Effector memory CD4-positive, alpha-beta T cell (primary cell): ENCODE measurements at places on chromosomes 2 and 18.

DNA sequence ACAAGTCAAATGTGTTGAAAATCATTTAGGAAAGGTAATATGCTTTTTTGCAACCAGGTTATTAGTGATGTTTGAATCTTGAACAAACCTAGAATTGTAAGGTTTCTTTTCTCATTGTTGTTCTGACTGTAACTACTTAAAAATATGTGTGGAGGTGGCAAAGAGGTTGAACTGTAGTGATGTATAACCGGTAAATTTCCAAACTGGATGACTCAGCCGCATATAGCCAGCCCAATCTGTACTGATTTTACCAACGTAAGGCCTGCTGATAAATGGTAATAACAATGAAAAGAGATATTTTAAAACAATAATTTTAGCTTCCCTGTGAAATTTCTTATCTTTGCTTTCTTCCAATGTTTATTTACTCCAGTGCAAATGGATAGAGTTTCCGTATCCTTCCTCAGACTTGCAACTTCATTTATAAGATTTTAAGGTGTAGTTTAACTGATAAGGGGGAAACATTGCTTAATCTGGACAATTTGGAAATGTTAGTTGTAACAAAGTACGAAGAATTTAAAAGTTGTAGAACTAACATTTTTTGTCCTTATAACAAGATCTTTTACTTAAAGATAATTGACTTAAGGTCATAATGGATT is 1170.4 kb upstream of the ZEB2 start:
- no peak overlapping the region for H3K27ac ChIP-seq
- no peaks in the 10 kb centered on the region for H3K4me1 ChIP-seq
- H3K27me3 ChIP-seq = no peaks in the 10 kb centered on the region
- no peak overlapping the region for H3K4me3 ChIP-seq

DNA sequence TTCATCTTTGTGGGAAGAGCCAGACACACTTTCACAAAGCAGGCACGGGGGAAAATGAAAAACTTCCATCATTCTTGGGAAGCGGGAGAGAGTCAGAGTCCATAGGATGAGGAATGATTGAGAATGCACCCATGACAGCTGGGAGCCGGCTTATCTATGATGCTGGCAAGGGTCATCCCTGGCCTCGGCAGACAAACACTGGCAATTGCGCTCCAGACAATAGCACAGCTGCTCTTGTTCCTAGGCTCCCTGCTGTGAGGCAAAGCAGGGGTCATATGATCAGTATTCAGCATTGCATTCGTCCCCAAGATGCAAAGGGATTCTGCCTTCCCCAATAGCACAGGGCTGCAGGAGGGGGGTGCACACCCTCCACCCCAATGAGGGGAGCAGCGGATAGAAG is 33.0 kb downstream of the CYRIA start:
- H3K27me3 ChIP-seq = no peaks in the 10 kb centered on the region
- no peak for DNase-seq
- H3K27ac ChIP-seq = no peak overlapping the region

DNA sequence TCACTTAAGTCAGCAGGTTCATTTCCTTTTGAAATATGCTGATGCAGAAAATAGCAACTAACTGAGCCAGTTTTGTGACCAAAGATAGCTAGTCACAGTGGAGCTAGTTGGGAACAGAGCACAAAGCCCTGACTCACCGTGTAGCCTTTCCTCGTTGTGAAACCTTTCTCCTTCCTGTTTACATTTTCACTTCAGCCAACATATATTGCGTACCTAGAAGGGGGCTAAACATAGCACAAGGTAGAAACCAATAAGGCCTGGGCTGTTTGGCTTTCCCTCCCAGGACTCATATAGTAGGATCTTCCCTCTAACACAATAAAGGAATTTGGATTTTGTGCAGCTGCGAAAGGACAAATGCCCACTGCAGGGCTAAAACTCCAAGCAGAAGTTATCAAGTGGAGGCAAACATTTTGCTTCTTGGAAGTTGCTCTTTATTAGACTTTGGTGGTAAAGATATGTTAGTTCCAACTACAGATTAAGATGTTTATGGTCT is 24.5 kb upstream of the LPIN2 start:
- no peak overlapping the region for H3K27ac ChIP-seq
- H3K27me3 ChIP-seq = no peaks in the 10 kb centered on the region
- no peaks in the 10 kb centered on the region for H3K36me3 ChIP-seq
- H3K4me1 ChIP-seq = no peaks in the 10 kb centered on the region
- DNase-seq = no peak

DNA sequence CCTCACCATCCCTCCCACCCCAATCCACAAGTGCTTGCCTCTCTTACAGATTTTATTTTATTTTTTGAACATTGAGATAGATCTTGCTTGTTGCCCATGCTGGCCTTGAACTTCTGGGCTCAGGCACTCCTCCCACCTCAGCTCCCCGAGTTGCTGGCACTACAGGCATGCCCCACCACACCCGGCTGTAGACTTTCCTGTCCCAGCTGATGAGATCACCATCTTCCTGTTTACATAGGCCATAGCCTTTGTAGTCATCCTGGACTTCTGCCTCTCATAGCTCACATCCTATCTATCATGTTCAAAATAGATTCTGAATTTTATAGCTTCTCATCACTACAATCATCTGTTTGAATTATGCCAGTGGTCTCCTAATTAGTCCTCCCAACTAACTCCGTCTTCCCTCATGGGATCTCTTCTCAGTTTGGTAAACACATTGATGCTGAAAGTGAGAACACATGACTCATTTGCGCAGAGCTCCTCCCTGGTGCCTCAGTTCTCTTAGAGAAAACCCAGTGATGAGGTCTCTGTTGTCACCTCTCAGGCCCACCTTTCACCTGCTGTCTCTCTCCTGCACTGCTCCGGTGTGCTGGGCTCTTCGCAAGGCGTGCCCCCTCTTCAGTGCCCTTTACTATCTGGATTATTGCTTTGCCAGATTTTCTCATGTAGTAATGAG is 243.0 kb downstream of the ZNF407 start:
- H3K4me3 ChIP-seq = no peak overlapping the region
- no peaks in the 10 kb centered on the region for H3K36me3 ChIP-seq
- no peaks in the 10 kb centered on the region for H3K27me3 ChIP-seq
- DNase-seq = no peak

GRCh38 chr2:174667250-174667860 is 69.8 kb upstream of the WIPF1 start:
- no peak for DNase-seq
- H3K36me3 ChIP-seq = no peaks in the 10 kb centered on the region
- no peak overlapping the region for H3K27ac ChIP-seq
- no peaks in the 10 kb centered on the region for H3K27me3 ChIP-seq
- no peaks in the 10 kb centered on the region for H3K4me1 ChIP-seq

- DNase-seq = no peak
- H3K36me3 ChIP-seq = no peaks in the 10 kb centered on the region
- H3K4me1 ChIP-seq = no peaks in the 10 kb centered on the region
Measured at GRCh38 chr18:52499644-52500043, 159.6 kb downstream of the DCC start.

DNA sequence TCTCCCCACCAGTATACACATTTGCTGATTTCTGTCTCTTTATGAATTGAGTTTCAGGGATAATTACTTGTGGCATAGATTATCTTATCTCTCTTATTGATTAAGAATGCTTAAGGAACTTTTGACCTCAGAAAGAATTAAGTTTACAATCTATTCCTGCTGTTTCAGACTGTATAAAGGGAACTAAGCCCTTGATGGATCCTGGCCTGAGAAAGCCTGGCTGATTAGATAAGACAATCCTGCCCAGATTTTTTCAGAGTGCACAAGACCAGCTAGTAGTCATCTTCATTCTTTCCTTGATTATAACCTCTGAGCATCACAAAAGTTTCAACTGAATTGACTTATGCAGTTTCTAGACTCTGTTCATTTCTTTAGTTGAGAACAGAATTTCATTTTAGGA is 22.7 kb upstream of the TFPI start:
- no peaks in the 10 kb centered on the region for H3K36me3 ChIP-seq
- no peaks in the 10 kb centered on the region for H3K27me3 ChIP-seq
- H3K4me1 ChIP-seq = no peaks in the 10 kb centered on the region
- no peak for DNase-seq
- H3K27ac ChIP-seq = no peak overlapping the region
- no peak overlapping the region for H3K4me3 ChIP-seq

DNA sequence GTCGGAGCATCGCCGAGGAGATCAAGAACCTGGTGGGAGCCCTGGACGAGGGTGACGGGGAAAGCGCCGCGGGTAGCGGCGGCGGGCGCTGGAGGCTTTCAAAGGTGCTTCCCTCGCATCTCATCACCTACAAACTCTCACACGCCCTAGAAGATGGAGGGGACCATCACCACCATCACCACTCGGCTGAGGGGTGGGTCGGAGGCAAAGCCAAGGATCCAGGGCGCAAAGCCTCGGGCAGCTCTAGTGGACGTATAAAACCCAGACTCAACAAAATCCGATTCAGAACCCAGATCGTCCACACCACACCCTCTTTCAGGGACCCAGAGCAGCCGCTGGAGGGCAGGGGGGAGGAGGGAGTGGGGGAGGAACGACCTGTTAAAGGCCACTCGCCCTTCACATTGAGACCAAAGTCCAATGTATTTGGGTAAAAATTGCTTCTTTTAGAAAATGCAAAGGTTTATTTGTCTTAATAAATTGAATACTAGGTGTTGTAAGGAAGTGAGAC is 1.5 kb downstream of the SOWAHC start:
- DNase-seq = no peak
- H3K36me3 ChIP-seq = no peaks in the 10 kb centered on the region
- no peak overlapping the region for H3K27ac ChIP-seq
- H3K4me1 ChIP-seq = peaks cover 15% of the 10 kb centered on the region

DNA sequence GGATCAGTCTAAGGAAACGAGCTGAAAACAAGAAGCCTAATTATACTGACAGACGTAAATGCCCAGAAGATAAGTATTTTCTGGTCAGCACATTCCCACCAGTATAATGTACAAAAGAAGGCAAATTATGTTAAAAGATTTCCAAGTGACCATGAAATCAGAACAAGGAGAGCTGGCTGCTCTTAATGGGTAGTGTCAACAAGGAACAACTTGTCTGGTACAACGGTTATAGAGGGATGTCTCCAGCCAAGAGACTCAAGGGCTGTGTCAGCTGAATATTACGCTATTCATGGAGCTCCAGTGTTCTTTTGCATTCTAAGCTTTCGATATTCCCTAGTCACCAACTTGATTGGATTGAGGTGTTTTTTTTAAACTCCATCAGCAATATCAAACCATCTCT is 8.6 kb upstream of the L3MBTL4 start:
- no peak for DNase-seq
- H3K27ac ChIP-seq = no peak overlapping the region
- H3K27me3 ChIP-seq = no peaks in the 10 kb centered on the region
- H3K4me3 ChIP-seq = no peak overlapping the region

DNA sequence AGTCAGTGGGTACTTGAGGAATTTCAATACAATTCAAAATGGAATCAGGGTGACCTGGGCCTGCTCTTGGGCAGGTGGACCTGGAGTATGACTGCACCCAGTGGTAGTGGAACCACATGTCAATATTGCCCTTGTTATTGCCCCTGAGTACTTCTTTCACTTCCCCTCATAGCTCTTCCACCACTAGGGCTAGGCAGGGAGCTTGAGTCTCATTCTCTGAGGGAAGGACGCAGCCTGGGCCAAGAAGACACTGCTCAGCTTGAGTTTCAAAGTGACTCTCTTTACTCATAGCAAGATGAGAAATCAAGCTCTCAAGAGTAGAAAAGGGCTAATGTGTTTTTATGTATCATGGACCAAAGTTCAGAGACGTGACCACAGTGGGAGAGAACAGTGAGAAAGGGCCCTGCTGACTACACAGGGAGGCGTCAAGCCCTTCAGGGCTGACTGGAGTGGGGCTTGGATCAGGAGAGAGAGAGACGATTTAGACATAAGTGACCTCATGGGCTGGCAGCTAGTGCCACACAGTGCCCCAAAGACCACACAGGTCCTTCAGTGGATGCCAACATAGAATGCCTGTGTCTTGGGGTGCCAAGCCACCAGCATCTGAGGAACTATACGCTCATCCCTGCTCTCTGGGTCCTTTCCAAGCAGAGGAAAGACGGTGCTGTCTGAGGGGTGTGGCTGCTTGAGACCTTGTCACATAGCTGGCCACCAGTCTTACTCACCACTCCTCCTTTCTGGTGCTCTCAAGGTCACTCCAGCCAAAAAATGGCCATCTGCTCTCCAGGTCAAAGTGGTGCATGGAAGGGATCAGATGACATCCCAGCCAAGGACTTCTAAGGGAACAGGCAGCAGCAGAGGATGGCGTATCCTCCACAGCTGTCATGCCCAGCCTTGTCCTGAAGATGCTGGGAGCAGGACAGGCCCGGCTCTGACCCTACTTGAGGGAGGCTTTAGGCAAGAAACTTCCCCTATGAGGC is 13.0 kb downstream of the PTMA start:
- no peak overlapping the region for H3K4me3 ChIP-seq
- no peaks in the 10 kb centered on the region for H3K36me3 ChIP-seq
- no peak for DNase-seq
- no peaks in the 10 kb centered on the region for H3K4me1 ChIP-seq

GRCh38 chr2:216890138-216890537 is 30.3 kb upstream of the TNP1 start:
- no peaks in the 10 kb centered on the region for H3K4me1 ChIP-seq
- H3K27ac ChIP-seq = no peak overlapping the region
- DNase-seq = no peak
- H3K27me3 ChIP-seq = no peaks in the 10 kb centered on the region
- H3K36me3 ChIP-seq = no peaks in the 10 kb centered on the region

- no peak overlapping the region for H3K27ac ChIP-seq
- H3K4me3 ChIP-seq = no peak overlapping the region
- no peaks in the 10 kb centered on the region for H3K27me3 ChIP-seq
- H3K36me3 ChIP-seq = no peaks in the 10 kb centered on the region
- H3K4me1 ChIP-seq = no peaks in the 10 kb centered on the region
Measured at GRCh38 chr2:178829299-178829960, 22.2 kb upstream of the TTN start.

DNA sequence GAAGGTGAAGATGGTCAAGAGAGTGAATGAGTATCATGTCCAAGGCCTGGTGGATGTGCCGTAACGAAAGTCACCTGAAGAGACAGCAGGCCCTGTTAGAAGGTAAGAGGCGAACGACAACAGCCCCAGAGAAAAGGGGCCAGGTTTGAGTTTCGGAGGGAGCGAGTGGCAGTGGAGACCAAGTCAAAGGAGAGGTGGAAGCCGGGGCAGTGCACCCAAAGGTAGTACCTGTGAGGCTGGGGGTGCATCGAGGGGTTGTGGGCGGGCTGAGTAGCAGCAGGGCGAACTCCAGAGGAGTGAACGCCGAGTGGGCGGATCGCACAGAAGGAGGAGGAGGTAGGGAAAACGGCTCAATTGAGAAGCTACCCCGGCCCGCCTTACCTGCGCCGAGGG is 358 bp downstream of the USP37 start:
- peak overlapping the region; percentile 99 for H3K27ac ChIP-seq
- H3K4me1 ChIP-seq = peaks cover 33% of the 10 kb centered on the region
- H3K36me3 ChIP-seq = peaks cover 6% of the 10 kb centered on the region
- H3K4me3 ChIP-seq = peak overlapping the region; percentile 77

GRCh38 chr2:113138428-113139322 is 11.3 kb downstream of the IL1RN start:
- DNase-seq = no peak
- H3K27ac ChIP-seq = no peak overlapping the region
- peak overlapping the region; percentile 37 for H3K4me3 ChIP-seq
- no peaks in the 10 kb centered on the region for H3K27me3 ChIP-seq
- H3K36me3 ChIP-seq = no peaks in the 10 kb centered on the region

GRCh38 chr2:100592226-100592625 is 29.4 kb downstream of the PDCL3 start:
- no peak overlapping the region for H3K27ac ChIP-seq
- no peak overlapping the region for H3K4me3 ChIP-seq
- DNase-seq = no peak
- H3K36me3 ChIP-seq = no peaks in the 10 kb centered on the region
- peaks cover 4% of the 10 kb centered on the region for H3K4me1 ChIP-seq

GRCh38 chr2:188762151-188762550 is 212.0 kb upstream of the COL3A1 start:
- no peaks in the 10 kb centered on the region for H3K27me3 ChIP-seq
- H3K4me1 ChIP-seq = no peaks in the 10 kb centered on the region
- H3K27ac ChIP-seq = no peak overlapping the region
- no peak for DNase-seq
